ENCODE measurements at places on chromosomes 4 and X.

- DNase-seq = no peak
Observed at GRCh38 chr4:42101446-42101975, 50.9 kb downstream of the BEND4 start.

DNA sequence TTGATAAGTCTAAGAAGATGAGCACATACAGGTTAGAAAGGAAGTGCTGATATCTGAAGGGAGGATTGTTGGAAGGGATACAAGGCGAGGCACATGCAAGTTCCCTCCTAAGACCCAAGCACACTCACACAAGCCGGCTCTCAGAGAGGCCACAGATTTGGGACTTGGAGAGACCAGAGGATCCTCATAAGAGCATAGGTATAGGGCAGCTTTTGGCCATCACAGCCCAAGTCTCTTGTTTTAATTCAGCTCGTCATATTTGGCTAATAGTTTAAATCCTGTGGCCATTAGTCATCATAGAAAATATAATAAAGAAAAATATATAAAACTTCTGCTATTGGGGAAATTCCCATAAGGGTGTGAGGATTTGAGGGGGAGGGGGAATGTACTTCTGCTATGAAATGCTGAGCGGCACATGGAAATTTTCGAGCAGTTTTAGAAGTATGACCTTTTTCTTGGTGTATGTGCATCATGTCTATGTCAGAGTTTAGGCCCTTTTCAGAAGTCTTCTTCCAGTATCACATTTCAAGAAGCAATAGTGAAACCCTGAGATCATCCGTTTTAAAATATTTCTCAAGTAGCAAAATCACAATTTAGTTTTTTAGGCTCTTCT is 97.7 kb downstream of the NFKB1 start:
- no peak for DNase-seq

- no peak for DNase-seq
Observed at GRCh38 chrX:150363561-150364346, 637 bp downstream of the MAMLD1 start.

GRCh38 chrX:20019672-20020365 is 29.0 kb upstream of the BCLAF3 start:
- DNase-seq = no peak

DNA sequence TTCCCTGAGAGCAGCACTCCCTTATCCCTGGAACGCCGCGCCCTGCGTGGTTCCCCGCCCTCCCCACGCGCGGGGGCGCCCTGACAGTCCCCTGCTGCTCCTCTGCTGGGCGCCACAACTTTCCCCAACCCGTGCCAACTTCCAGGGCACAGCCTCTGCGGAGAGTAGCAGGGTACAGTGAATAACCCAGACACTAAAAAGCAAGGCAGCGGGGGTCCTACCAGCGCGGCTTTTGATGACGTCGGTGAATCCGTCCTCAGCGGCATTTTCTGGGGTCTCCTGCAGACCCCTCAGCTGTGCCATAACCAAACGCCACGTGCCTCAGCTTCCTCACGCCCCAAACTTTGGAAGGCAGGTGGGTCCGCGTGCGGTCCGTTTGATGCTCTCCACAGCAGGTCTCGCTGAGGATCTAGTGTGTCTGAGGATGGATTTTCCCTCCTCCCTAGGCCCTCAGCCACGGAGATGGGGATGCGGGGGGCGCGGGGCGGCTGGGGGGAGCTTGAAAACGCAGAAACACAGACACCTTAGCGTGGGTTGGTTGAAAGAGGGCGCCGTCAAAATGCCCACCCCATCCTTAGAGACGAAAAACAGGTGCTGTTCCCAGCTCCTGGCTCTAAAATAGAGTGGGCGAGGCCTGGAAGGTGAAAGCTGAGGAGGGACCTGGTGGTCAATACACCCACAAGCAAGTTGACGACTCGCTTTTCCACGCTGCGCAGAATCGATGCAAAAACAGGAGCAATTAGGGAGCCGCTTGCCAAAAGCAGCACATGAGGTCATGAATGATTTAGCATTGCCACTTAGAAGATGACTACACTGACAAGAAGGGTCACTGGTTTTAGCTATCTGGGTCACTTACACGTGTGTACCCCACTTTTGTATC is 405.6 kb downstream of the FAM47A start:
- DNase-seq = no peak

DNA sequence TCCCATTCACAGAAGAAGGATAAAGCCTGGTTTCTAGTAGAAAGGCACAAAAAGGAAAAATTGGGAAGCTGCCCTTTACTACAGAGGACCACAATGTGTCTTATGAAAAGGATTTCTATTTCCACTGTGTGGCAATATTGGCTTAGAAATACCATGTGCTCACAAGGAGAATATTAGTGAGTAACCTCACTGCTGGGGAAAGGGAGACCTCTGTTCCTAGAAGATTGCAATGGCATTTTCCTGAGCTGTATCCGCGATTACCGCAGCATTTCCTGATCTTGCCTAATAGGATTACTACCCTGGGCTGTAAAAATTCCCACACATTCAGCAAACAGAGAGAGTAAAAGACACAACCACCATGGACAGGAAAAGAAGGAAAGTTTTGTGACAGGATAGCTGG is 308.8 kb upstream of the TECRL start:
- no peak for DNase-seq

DNA sequence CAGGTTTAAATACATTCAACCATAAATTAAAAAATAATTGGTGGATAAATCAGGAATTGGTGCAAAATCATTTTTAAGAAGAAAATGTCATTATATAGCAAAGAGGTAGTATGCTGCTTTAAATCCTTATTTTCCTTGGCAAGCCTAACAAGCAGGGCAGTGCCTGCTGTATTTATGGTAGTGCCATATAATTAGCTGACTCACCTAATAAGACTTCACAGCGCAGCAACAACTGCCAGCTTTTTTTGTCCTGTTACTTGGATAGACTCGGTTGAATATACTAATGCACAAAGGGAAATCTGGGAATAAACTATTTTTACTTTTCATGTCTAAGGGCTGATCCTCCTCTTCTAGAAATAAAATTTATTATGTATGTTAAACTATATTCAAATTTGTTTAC is 99.1 kb downstream of the SNCA start:
- no peak for DNase-seq

GRCh38 chr4:5924461-5925125 is 31.7 kb upstream of the CRMP1 start:
- no peak for DNase-seq

DNA sequence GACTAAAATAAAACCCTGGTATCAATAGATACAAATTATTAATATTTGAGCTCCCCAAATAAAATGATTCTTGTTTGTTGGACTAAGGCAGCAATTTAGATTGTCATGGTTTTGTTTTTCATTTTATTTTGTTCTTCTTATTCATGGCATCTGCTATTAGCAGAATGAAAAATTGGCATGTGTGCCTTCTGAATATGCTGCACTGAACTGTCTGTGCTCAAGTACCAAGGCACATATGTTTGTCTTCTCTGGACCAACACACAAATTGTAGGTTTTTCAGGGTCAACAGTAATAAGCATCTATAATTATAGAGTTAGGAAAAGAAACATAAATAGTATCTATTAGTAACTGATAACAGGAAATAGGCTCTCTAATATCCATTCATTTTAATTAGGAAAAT is 121.1 kb downstream of the BANK1 start:
- no peak for DNase-seq

DNA sequence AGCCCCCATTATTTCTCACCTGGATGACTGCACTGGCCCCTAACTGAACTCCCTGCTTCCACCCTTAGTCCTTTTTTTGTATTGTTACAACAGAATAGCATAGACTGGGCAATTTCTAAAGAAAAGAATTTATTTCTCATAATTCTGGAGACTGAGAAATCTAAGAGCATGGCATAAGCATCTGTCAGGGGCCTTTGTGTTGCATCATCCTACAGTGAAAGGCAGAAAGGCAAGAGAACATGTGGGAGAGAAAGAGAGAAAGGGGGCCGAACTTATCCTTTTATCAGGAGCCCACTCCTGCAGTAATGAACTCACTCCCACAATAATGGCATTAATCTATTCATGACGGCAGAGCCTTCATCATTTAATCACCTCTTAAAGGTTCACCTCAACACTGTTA is 122.1 kb downstream of the EFNB1 start:
- no peak for DNase-seq

GRCh38 chrX:47992669-47993068 is 11.1 kb downstream of the ZNF182 start:
- DNase-seq = no peak

GRCh38 chr4:139767168-139767567 is 101.5 kb downstream of the MGST2 start:
- peak; percentile 77 for DNase-seq

- no peak for DNase-seq
Observed at GRCh38 chr4:173485164-173485563, 44.9 kb downstream of the HAND2 start.

Data from AG04449 (cell line).